Fibroblast of lung (primary cell): ENCODE measurements at places on chromosomes 16 and 17. TPM values are rescaled to one million over a fixed set of nuclear protein-coding genes. Genes with fewer than 3 reads are reported as not detected.

GRCh38 chr16:47363761-47364160 is 97.1 kb downstream of the ITFG1 start:
- no peak overlapping the region for H3K27ac ChIP-seq
- no peak overlapping the region for H3K4me3 ChIP-seq
- DNase-seq = no peak
- no peaks in the 10 kb centered on the region for H3K27me3 ChIP-seq
- H3K36me3 ChIP-seq = no peaks in the 10 kb centered on the region

DNA sequence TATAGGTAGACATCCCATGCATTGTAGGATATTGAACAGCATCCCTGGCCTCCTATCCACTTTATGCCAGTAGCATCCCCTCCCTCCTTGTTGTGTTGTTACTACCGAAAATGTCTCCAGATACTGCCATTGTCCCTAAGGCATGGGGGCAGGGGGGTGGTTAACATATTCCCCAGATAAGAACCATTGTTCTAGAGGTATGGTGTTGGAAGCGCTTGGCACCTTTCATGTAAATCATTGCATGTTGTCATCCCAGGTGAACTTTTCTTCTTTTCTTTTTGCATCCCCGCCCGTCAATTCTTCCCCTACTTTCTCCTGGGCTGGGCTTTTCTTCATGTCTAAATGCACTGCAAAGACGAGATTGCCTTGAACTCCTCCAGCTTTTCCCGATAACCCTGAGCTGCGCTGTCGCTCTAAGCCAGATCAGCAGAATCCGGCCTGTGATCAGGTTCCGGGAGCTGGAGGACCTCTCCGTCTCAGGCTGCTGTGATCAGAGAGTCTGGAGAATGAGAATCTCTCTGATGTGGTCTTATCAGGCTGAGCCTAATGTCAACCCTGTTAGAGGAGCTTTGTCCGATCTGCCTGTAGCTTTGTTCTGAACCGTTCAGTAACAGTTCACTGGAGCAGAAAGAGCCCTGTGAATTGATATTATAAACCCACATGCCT is 76.2 kb downstream of the RBFOX1 start:
- H3K27ac ChIP-seq = no peak overlapping the region
- no peak for DNase-seq
- H3K4me1 ChIP-seq = no peaks in the 10 kb centered on the region
- H3K4me3 ChIP-seq = no peak overlapping the region
- no peaks in the 10 kb centered on the region for H3K36me3 ChIP-seq
- H3K27me3 ChIP-seq = no peaks in the 10 kb centered on the region

GRCh38 chr16:89153848-89154271 is 17.7 kb upstream of the CDH15 start:
- no peak for DNase-seq
- no peak overlapping the region for H3K27ac ChIP-seq
- no peak overlapping the region for H3K4me3 ChIP-seq
- H3K4me1 ChIP-seq = peaks cover 5% of the 10 kb centered on the region
- peaks cover 4% of the 10 kb centered on the region for H3K36me3 ChIP-seq
- H3K27me3 ChIP-seq = no peaks in the 10 kb centered on the region

DNA sequence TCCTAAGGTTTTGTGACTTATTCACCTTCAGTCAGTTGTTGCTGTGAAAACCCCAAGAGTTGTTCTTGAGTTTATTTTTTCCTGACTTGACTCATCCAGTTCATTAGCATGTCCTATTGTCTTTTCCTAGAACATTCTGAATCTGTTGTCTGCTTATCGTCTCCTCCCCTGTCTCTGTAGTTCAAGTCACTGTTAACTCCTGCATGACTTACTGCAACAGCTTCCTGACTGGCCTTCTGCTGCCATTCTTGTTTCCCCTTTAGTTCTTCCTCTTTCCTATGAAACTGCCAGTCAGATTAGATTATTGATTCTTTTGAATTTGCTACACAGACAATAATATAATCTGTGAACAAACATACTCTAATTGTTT is 161.5 kb downstream of the FTO start:
- H3K27me3 ChIP-seq = no peaks in the 10 kb centered on the region
- H3K27ac ChIP-seq = no peak overlapping the region
- H3K4me3 ChIP-seq = no peak overlapping the region
- H3K4me1 ChIP-seq = no peaks in the 10 kb centered on the region

- no peaks in the 10 kb centered on the region for H3K4me1 ChIP-seq
- no peak overlapping the region for H3K27ac ChIP-seq
- no peak for DNase-seq
- H3K4me3 ChIP-seq = no peak overlapping the region
These were observed 44.4 kb downstream of the RND2 start for GRCh38 chr17:43069368-43069898.

GRCh38 chr16:51442141-51442870 is 291.2 kb upstream of the SALL1 start:
- peaks cover 6% of the 10 kb centered on the region for H3K27me3 ChIP-seq
- H3K4me1 ChIP-seq = no peaks in the 10 kb centered on the region
- H3K4me3 ChIP-seq = no peak overlapping the region

- peaks cover 30% of the 10 kb centered on the region for H3K27me3 ChIP-seq
- H3K36me3 ChIP-seq = no peaks in the 10 kb centered on the region
- peak within 1 kb of the TSS; percentile 31 for H3K4me3 ChIP-seq
These were observed at the start of gene LRRC75A for GRCh38 chr17:16491703-16492612. TSS of gene LRRC75A (minus strand) at chr17:16492193. CDS start at chr17:16491990, 203 bp downstream.

DNA sequence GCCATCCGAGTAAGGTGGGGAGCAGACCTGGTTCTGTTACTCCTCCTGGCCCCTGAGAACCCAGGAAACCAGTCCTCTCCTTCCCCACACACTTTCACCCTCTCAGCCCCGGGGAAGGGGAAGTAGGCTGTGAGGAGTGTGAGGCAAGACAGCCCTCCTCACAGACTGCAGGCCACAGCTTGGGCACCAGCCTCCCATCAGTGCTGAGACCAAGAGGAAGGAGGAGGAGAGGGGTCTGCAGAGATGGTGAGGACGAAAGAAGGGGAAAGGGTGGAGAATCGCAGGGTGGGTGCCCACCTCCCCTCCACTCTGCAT is 7.0 kb downstream of the G6PC3 start:
- no peak for DNase-seq
- peaks cover 36% of the 10 kb centered on the region for H3K36me3 ChIP-seq
- no peaks in the 10 kb centered on the region for H3K27me3 ChIP-seq
- H3K4me3 ChIP-seq = no peak overlapping the region
- no peak overlapping the region for H3K27ac ChIP-seq

DNA sequence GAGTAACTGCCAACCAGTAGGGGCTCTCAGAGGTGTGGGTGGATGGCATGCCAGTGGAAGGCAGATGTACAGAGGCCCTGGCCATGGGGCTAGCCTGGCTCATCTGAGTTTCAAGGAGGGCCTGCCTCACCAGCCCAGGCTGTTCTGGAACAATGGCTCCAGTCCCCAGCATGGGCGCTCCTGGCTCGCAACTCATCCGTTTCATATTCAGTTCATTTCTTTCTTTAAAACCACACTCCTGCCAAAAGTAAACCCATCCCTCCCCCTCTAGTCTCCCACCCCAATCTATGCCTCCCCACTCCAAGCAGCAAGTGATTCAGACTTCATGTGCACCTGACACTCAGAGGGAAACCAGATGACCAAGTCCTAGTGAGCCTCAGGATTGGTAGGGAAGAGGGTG is 2.4 kb downstream of the CCL13 start:
- no peak for DNase-seq
- no peak overlapping the region for H3K4me3 ChIP-seq
- no peaks in the 10 kb centered on the region for H3K27me3 ChIP-seq
- peaks cover 2% of the 10 kb centered on the region for H3K4me1 ChIP-seq
- H3K36me3 ChIP-seq = no peaks in the 10 kb centered on the region

DNA sequence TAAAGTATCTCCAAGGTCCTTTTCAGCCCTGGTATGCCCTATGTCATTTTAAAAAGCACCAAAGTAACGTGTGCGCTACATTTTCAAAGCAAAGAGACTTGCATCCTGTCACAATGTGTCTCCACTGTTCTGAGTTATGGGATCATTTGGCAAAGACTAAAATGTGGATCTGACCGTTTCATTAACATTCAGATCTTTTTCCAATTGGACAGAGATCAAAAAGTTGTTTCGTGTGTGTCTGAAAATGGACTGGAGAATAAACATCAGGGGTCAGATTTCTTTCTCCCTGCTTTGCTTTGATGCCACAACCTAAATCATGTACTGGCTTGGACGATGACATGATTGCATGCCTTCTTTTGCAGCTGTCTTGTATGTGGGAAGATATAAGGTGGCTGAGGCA is 136.0 kb upstream of the NOG start:
- no peak overlapping the region for H3K4me3 ChIP-seq
- H3K27me3 ChIP-seq = no peaks in the 10 kb centered on the region
- H3K27ac ChIP-seq = no peak overlapping the region

GRCh38 chr17:6831661-6832263 is at the start of gene TEKT1:
TSS of gene TEKT1 (minus strand) at chr17:6831729. CDS start at chr17:6830376, 1,353 bp downstream.
- H3K4me1 ChIP-seq = no peaks in the 10 kb centered on the region
- peak within 1 kb of the TSS; percentile 38 for H3K4me3 ChIP-seq
- DNase-seq = peak; percentile 55
- no peak within 1 kb of the TSS for H3K27ac ChIP-seq
- H3K27me3 ChIP-seq = peaks cover 18% of the 10 kb centered on the region

DNA sequence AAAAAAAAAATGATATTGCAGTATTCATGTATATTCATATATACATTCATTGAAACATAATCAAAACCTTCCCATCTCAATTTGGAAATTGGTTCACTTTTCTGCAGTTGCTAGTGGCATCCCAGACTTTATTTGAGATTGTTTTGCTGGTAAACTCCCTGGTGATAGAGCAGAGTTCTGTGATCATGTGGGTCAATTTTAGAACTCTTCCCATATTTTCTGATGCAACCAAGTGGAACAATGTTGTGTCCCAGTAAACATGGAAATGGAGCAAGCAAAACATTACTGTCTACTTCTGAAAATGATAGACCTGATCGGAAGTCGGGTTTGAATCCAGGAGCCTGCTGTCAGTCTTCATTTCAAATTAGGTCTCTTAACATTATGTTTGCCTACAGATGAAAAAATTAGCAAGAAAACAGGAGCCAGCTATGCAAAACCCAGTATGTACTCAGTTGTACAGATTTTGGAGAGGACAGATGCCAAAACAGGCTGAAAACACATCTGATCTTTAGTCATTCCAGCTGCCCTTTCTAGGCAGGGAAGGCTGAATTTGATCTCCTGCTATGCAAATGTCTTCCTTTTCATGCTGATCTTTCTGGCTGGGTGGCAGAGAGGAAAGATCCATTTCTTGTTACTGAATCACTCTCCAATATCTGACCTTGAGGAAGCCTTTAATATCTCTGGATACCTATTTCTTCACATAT is 786.6 kb upstream of the SOX9 start:
- no peak overlapping the region for H3K4me3 ChIP-seq
- H3K27me3 ChIP-seq = no peaks in the 10 kb centered on the region
- H3K4me1 ChIP-seq = no peaks in the 10 kb centered on the region

DNA sequence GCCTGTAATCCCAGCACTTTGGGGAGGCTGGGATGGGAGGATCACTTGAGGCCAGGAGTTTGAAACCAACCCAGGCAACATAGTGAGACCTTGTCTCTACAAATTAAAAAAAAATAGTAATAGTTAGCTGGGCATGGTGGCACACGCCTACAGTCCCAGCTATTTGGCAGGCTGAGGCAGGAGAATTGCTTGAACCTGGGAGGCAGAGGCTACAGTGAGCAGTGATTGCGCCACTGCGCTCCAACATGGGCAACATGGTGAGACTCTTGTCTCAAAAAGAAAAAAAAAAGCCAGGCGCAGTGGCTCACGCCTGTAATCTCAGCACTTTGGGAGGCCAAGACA is 56.9 kb upstream of the MRTFB start:
- H3K27ac ChIP-seq = peak overlapping the region; percentile 89
- peaks cover 28% of the 10 kb centered on the region for H3K4me1 ChIP-seq
- no peak for DNase-seq
- peaks cover 3% of the 10 kb centered on the region for H3K27me3 ChIP-seq
- H3K4me3 ChIP-seq = peak overlapping the region; percentile 17
- H3K36me3 ChIP-seq = no peaks in the 10 kb centered on the region

- peak; percentile 88 for DNase-seq
- peaks cover 13% of the 10 kb centered on the region for H3K4me1 ChIP-seq
These were observed 57.5 kb downstream of the CYB5B start for GRCh38 chr16:69481901-69482341.

DNA sequence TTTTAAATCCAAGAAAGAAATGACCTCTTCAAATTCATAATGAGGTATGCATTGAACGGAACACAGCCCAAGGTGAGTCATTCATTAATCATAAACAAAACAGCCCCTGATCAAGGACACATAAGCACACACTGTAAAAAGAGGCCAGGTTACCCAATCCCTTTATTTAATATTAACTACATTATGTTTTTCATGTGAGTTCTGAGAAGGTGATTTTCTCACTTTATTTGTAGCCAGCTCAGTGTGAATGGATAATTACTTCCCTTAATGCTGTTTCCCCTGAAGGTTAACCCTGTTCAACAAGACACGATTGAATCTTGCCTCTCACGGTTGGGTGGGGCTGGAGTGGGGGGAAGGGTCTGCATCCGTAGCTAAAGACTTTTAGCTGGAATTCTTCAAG is 257.3 kb upstream of the SALL1 start:
- H3K4me1 ChIP-seq = no peaks in the 10 kb centered on the region
- H3K27ac ChIP-seq = no peak overlapping the region
- no peaks in the 10 kb centered on the region for H3K27me3 ChIP-seq
- H3K4me3 ChIP-seq = no peak overlapping the region
- H3K36me3 ChIP-seq = no peaks in the 10 kb centered on the region

DNA sequence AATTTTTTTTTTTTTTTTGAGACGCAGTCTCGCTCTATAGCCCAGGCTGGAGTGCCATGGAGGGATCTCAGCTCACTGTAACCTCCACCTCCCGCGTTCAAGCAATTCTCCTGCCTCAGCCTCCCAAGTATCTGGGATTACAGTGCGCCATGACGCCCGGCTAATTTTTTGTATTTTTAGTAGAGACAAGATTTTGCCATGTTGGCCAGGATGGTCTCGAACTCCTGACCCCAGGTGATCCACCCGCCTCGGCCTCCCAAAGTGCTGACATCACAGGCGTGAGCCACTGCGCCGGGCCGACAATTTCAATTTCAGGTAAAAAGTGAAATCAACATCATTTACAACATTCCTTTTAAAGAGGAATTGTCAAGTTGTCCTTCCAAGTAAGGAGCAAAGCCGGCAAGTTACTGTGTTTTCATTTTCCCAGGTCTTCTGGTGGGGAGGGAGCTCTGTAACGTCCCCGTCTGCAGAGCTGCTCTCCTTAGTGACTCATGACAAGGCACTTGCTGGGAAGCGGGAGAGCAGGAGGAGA is 873 bp downstream of the NPLOC4 start:
- H3K27me3 ChIP-seq = no peaks in the 10 kb centered on the region
- peaks cover 2% of the 10 kb centered on the region for H3K36me3 ChIP-seq
- peak overlapping the region; percentile 88 for H3K4me3 ChIP-seq
- no peak for DNase-seq
- H3K27ac ChIP-seq = peak overlapping the region; percentile 95
- H3K4me1 ChIP-seq = peaks cover 4% of the 10 kb centered on the region

The SPATA22 gene
- 0.17 and 0.51 TPM in 2 replicates for total RNA-seq

The SMIM22 gene
- total RNA-seq = not detected in 2 replicates

The BCO1 gene
- under 0.01 and 0.26 TPM in 2 replicates for total RNA-seq

The SDR42E1 gene
- total RNA-seq = 0.77 and 1.8 TPM in 2 replicates

The RCVRN gene
- total RNA-seq = not detected in 2 replicates
